NCI-H187 (cell line): ENCODE measurements at places on chromosomes 13 and 19.
A peak's percentile ranks its signal among the peaks of the same experiment; 100 is the strongest.

DNA sequence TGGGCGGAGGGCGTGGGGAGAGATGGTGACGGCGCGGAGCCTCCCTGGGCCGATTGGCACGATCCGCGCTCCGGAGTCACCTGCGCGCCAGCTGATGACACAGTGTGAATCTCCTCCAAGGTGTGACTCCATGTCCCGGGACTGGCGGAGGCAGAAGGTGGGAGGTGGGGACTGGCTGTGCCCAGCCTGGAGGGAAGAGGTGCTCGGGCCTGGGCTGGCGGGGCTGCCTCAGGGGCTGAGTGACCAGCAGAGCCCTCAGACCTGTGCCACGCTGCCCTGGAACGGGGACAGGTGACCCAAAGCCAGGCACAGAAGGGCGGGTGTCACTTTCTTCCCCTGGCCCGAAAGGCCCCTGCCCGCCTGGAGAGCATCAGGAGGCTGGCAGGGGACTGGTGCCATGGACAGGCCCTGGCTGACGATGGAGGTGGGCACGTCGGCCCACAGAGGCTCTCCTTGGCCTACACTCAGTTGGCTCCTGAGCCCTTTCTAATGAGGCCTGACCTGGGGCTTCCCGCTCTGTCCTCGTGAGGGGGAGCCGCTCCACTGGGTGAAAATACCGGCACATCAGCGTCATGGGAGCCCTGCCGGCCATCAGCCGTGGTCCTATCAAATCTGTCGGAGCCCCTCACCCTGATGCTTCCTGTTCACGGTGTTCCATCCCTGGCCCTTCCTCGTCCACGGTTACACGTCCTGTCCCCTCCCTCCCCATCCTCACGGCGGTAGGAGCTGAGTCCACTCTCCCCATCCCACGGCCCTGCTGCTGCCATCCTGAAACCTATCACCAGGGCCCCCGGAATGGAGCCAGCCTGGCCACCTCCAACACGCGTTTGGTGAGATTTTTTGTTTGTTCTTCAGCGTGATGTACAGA is 75.6 kb downstream of the SPACA7 start:
- DNase-seq, result no peak

GRCh38 chr13:31920727-31921100 is 110.9 kb upstream of the FRY start:
- DNase-seq, result no peak

DNA sequence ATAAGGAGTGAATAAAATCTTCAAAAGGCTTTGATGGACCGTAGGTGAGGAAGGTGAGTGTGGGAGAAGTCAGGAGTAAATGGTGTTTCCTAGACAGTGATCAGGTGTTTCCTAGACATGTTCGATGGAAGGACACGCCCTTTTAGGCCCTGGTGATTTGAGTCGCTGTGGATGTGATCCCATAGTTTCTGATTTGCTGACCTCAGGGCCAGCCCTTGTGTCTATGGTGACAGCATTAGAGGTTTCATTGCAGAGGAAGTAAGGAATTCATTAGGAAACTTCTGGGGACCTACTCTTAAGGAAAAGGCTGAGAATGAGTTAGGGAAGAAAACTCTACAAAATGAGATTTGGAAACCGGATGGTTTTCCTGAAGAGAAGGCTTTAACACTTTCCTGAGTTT is 31.5 kb upstream of the RNF113B start:
- no peak for DNase-seq

- no peak for DNase-seq
Observed at GRCh38 chr13:78979349-78979748, 320.4 kb upstream of the OBI1 start.

GRCh38 chr13:94966422-94966955 is 254.1 kb upstream of the SOX21 start:
- DNase-seq, result no peak

DNA sequence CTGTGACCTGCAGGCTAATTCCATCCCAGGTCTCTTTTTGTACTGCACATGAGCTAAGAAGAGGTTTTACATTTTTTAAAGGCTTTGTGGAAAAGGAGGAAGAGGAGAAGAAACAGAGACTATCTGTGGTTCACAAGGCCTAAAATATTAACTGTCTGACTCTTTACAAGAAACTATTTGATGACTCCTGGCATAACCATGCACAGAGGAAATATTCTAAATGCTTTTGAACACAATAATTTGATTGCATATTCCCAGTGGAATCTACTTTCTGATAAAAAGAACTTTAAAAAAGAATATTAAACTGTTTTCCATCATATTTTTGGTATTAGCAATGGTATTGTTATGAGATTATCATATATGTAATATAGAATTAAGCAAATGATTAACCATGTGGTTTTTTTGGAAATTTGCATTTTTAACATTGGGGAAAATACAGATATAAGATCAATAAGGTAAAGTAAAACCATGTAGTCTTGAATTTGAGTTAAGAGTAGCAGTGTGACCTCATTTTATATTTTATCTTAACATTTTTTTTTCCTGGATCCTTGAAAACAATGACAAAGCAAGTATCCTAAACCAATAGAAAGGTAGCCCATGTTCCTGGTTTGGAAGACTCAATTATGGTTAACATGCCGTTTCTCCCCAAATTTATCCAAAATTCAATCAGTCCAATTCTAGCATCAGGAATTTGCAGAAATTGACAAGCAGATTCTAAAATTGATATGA is 251.0 kb downstream of the UQCRFS1 start:
- no peak for DNase-seq

GRCh38 chr19:17105556-17105955 is 30.0 kb downstream of the MYO9B start:
- no peak for DNase-seq

- no peak for DNase-seq
Observed at GRCh38 chr19:37227996-37228395, 10.0 kb downstream of the ZNF383 start.

- DNase-seq, result no peak
Observed at GRCh38 chr13:33227927-33228647, 57.5 kb downstream of the STARD13 start.

DNA sequence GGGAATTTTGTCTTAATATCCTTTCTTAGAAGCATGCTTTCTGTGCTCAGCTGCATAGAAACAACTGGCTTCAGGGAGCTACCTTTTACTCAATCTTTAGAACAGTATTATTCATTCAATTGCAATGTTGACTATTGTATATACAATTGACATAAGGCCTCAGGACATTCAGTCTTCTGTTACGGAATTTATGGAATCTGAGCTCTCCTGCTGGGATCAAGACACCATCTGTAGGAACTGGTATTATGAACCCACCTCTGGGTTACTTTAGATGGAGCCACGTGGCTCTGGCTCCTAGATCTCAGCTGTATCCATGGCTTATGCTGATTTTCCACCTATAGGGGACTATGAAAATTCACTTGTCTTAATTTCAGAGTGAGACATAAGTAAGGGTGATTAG is 716.2 kb upstream of the GPC6 start:
- DNase-seq, result no peak

- no peak for DNase-seq
Observed at GRCh38 chr13:111005364-111005763, 90.5 kb upstream of the ANKRD10 start.

DNA sequence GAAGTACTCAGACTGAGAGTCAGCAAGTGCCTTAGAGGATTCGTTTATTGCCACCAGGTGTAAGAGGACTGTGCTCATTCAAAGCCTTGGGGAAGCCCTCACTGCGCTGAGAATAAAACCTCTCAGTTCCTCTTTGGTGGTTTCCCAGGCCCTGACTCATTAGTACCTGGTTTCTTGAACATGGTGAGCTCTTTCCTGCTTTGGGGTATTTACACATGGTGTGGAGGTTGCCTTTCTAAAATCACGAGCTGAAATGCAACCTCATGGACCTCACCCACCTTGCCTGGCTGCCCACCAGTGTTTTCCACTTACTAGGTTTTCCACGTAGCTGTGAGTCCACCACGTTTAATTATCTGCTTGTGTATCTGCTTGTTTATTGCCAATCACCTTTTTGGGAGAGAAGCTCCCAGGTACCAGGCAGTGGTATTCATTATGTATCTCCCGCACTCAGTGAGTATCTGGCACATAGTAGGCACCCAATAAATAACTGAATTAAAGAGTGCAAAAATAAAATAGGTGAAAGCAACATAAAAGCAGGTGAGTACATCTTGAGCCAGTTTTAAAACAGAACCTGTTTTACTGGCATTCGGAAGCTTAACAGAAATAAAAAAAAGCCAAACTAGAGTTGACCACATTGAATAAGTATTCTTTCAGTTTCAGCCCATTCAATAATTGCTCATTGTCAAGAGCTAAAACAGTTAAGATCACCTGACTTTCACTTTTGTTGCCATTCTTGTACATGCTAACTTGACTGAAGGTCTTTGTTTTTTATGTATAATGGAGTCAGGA is 533.0 kb downstream of the MYO16 start:
- DNase-seq, result peak; percentile 22

- DNase-seq, result no peak
Observed at GRCh38 chr19:2072757-2073551, 21.9 kb upstream of the MKNK2 start.

- DNase-seq, result no peak
Observed at GRCh38 chr19:35928507-35928906, 7.7 kb upstream of the LRFN3 start.

DNA sequence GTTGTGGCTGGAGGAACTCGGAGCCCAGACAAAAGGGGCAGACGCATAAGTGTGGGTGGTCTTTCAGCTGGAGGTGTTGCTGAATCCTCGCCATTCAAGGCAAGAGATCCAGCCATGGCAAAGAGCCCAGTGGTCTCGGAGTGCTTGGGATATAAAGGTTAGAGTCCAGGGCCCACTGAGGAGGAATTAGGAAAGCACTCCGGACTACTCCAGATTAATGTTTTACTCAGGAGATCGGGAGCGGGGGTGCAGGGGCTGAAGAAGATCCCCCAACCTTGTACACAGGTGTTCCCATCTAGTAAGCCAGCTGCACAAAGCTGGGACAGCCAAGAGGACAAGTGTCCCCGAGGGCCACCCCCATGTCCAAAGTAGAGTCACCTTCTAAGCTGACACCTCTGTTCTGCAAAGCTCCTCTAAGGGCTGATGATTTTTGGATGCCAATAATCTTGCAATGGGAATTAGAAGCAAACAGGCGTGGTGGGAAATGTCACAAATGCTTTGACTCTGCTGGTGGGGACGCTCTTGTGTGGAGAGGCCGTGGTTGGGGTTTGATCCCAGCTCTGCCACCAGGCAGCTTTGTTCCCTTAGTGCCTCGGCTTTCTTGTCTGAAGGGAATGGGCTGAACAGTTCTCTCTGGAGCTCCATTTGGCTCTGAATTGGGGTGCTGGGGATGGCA is 194.3 kb upstream of the SOX1 start:
- DNase-seq, result no peak

DNA sequence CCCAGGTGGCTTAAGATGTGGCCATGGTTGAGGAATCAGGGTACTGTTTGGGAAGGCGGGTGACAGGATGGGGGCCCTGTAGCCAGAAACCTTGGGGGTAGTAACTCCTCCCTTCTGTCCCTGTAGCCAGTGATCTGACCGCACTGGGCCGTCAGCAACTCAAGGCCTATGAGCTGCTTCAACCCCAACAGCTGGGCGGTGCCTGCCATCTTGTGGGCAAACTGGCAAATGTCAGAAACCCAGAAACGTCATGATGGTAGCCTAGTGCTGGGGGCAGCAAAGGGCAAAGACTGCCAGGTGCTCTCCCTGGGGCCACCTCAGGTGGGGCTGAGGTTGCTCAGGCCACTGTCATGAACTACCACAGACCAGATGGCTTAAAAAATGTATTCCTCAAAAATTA is 3.5 kb downstream of the COPE start:
- DNase-seq, result no peak

DNA sequence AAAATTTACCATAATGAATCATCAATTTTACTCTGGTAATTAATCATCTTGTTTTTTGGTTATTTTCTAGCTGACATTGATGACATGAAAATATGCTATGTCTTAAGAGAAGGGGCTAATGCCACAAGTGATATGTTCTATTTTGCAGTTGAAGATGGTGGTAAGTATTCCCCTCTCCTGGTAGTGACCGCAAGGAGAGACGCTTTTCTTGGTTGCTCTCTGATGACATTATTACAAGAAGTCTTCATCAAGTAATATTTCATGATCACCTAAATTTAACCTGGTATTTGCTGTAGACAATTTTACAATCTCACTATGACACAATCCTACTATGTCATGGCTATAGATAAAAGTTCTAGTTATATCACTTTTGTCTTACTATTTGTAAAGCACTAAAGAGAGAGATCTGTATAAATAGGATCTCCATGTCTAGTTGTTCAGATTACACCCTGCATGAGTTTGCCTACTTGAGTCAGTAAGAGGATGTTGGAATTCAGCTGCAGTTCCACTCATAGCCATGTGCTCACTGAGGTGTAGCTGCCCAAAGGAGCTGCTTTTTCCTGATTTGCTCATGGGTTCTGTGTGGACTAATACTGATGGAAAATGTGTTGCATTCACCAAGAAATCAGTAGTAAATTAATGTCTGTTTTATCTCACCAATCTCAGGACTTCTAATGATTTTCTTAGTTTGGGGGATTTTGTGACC is 10.9 kb downstream of the FREM2 start:
- DNase-seq, result no peak

GRCh38 chr19:40613690-40614621 is 12.8 kb downstream of the LTBP4 start:
- DNase-seq, result peak; percentile 70

DNA sequence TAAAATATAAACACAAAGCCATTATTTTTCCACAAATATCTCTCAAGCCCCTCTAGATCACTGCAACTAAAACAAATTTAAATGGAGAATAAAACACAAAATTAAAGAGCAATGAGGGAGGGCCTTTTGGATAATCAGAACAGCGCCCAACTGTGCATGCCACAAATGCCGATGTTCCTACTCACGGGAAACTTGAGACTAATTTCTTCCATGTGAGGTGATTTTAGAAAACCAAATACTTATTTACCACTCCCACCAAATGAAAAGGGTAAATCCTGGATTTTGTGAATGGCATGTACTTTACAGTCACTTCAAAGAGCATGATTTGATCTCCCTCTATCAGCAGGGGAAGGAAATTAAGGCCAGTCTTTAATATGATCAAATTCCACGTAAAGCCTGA is 74.8 kb downstream of the SLC7A1 start:
- no peak for DNase-seq

GRCh38 chr13:73985783-73986182 is 148.4 kb downstream of the KLF12 start:
- no peak for DNase-seq

GRCh38 chr13:50678464-50679162 is 164.9 kb downstream of the DLEU7 start:
- DNase-seq, result no peak

DNA sequence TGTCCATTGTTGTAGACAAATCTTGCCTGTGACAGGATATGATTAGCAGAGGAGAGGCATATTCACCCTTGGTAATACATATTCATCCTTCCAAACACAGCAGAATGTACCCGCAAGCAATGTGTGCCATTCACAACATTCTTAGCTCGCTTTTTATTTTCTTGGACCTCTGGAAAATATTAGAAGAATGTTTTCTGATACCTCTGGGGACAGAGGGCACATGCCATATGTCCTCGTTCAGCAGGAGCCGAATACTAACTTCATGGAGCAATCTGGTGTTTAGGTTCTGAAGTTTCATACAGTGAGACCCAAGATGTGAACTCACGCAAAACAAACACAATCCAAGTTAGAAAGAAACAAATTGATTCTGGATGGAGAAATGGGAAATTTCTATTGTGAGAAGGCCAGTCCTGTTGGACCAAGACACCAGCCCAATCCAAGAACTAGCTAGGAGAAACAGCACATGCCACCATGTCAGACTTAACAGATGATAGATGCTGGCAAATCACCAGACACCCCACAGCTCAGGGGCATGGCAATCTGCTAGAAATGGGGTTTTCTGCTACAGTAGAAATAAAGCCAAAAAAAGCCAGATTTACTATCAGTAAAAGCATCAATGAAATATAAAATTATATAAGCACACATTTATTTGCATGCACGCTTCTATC is 297.4 kb downstream of the DCLK1 start:
- DNase-seq, result no peak
